Glutamatergic neuron (in vitro differentiated cells): ENCODE measurements at places on chromosomes 5 and 9. TPM values are rescaled to one million over a fixed set of nuclear protein-coding genes. Genes with fewer than 3 reads are reported as not detected.

DNA sequence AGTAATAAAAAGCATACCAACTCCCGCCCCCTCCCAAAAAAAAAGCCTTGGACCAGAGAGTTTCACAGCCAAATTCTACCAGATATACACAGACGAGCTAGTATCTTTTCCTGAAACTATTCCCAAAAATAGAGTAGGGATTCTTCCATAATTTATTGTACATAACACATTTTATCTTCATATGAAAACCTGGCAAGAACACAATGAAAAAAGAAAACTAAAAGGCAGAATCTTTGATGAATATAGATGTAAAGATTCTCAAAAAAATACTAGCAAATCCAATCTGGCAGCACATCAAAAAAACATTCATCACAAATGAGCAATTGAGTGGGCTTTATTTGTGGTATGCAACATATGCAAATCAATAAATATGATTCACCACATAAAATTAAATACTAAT is 798.8 kb downstream of the CDH18 start:
- H3K4me3 ChIP-seq = no peak overlapping the region
- no peak overlapping the region for H3K27ac ChIP-seq
- H3K27me3 ChIP-seq = no peaks in the 10 kb centered on the region
- no peak for DNase-seq

DNA sequence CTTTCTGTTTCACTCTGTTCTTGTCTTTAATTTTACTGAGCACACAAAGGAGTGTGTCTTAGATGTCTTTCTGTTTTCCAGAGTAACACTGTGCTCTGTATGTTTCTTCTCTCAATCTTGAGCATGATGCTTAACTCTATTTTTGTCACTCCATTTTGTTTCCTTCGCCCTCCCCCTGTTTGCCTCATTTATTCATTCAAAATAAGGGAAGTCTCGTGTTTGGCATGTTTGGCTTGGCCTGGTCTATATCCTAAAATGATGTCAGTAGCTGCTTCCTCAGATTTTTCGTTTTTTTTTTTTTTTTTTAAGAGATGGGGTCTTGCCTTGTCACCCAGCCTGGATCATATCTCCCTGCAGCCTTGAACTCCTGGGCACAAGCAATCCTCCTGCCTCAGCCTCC is 22.0 kb downstream of the ZNF618 start:
- H3K27me3 ChIP-seq = peaks cover 6% of the 10 kb centered on the region
- H3K36me3 ChIP-seq = peaks cover 13% of the 10 kb centered on the region
- DNase-seq = no peak
- peak overlapping the region; percentile 31 for H3K4me3 ChIP-seq
- H3K27ac ChIP-seq = peak overlapping the region; percentile 52
- peaks cover 18% of the 10 kb centered on the region for H3K4me1 ChIP-seq

The NR3C1 gene
- 2.3 TPM for total RNA-seq

- no peaks in the 10 kb centered on the region for H3K27me3 ChIP-seq
- H3K27ac ChIP-seq = no peak overlapping the region
- H3K36me3 ChIP-seq = no peaks in the 10 kb centered on the region
- no peak for DNase-seq
These were observed 1194.6 kb upstream of the WWC1 start for GRCh38 chr5:167096816-167097215.

GRCh38 chr5:178247481-178248456 is 15.2 kb upstream of the PHYKPL start:
- no peaks in the 10 kb centered on the region for H3K36me3 ChIP-seq
- H3K4me3 ChIP-seq = no peak overlapping the region
- peak; percentile 14 for DNase-seq
- H3K4me1 ChIP-seq = peaks cover 5% of the 10 kb centered on the region

- no peak for DNase-seq
- H3K4me3 ChIP-seq = no peak overlapping the region
- H3K36me3 ChIP-seq = no peaks in the 10 kb centered on the region
These were observed 1040.5 kb downstream of the DTWD2 start for GRCh38 chr5:117947836-117948235.

The STOML2 gene
- 73.0 TPM for total RNA-seq

GRCh38 chr9:99189887-99190596 is 31.7 kb downstream of the ALG2 start:
- no peak for DNase-seq
- H3K4me3 ChIP-seq = no peak overlapping the region
